ENCODE measurements at places on chromosomes 16 and 17.

- no peak for DNase-seq
These were observed 147.0 kb downstream of the C16orf78 start for GRCh38 chr16:49520492-49521038.

DNA sequence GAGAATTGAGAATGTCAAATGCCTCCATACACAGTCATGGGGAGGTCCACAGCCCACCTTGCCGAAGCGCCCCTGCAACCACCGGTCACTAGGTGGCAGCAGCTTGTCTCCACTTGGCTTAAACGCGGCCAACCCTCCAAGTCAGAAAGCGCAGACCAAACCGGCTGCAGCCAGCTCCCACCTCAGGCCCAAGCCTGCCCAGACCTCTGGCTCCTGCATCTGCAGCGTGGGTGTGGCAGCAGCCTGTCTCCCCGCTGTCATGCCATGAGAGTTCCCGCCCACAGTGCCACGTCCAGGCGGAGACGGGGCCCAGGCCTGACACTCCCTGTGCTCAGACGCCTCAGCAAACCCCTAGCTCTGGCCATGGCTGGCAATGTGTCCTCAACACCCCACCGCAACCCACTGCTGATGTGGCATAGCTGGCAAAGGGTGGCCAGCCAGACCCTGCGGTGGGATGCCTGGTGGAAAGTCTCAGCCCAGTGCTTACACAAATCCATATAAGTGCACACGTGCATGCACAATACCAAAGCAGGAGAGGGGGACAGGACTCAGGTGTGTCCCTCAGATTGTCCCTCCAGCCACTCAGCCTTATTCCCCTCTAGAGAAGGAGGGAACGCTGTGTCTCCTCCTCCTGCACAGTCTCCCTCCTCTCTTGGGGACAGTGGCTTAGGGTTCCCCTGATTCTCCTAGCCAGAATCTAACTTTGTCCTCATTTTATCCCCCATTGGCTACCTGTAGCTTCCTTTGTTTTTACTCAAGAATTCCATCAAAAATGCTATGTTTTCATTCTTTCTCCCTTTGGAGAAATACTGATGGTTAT, 10.9 kb downstream of the COPZ2 start:
- peak; percentile 89 for DNase-seq

DNA sequence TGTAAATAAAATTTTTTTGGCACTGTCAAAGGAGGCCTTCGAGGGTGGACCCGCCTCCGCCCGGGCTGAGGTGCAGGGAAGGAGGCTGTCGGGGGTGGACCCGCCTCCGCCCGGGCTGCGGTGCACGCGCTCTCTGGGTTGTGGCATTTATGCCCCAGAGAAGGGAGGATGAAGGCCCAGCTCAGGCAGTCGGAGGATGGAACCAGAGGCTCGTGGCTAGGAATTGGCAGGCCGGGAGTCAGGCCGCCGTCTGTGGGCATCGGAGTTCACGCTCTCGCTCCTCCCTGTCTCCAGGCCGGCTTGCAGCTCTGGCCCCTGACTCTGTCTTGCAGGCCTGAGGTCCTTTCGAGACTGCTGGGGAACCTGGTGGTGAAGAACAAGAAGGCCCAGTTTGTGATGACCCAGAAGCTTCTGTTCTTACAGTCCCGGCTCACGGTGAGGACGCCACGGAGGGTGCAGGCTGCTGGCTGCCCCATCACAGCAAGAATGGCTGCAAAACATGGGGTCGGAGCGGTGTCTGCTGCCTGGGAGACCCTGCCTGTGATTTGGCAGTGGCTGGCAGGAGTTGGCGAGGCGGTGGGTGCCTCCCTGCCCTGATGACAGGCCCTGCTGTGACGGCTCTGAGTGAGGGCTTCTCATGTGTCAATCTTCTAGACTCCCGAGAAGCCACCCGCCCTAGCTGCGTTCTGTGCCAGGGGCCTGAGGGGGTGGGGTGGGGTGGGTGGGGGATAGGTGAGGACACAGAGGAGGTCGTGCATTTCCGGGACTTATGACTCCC, 5.9 kb downstream of the TELO2 start:
- DNase-seq = no peak

GRCh38 chr16:27305839-27306442, 7.8 kb upstream of the IL4R start:
- DNase-seq = no peak

DNA sequence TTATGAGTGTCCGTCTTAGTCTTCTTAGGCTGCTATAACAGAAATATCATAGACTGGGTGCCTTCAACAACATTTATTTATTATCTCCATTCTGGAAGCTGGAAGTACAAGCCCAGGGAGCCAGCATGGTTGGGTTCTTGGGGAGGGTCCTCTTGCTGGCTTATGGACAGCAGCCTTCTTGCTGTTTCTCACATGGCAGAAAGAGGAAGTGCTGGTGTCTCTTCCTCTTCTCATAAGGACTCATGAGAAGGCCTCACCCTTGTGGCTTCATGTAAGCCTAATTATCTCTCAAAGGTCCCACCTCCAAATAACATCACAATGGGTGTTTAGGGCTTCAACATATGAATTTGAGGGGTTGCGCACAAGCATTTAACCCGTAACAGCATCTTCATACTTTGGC, 207.0 kb upstream of the COX10 start:
- DNase-seq = no peak

DNA sequence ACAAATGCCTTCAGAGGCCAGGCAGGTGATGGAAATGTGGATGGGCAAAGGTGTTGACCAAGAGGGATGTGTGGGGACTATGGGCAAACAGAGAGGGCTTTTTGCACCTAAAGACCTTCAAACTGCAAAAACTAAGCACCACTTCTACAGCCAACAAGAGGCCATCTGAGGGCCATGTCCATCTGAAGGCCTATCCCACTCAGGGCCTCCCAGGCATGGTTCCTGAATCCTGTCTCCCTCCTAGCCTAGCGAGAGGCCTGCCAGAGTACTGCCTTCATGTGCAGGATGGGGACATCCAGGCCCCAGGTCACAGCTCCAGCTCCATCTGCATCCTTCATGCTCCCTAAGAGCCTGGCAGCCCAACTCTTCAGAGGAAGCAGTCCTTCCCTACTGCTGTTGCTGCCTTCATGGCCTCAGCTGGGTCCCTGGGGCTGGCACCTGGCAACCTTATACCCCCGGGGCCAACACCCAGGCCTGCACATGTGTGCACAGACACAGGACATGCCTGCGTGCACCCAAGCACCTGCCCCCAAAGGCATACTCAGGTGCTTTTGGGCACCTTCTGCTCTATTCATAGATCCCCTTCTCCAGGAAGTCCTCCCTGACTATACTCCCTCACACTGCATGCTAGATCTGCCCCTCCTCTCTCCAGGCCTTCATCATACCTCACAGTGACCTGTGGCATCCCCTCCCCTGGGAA, 95.2 kb downstream of the C16orf78 start:
- no peak for DNase-seq

DNA sequence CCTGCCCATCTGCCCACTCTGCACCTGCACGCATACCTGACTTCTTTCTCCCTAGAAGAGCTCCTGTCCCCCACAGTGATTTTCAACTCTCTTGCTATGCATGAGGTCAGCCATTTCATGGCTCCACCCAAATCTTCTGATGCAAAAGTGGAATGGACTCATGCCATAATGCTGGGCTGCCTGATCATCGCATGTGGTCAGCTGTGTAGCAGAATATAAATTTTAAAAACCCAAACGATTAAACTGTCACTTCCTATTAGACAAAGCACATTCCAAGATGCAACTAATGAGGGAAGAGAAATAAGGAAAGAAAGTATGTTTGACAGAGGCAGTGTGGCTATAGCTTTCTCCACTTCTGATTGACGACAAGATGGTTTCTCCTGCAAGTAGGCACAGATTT, 26.1 kb downstream of the GRIN2A start:
- no peak for DNase-seq

DNA sequence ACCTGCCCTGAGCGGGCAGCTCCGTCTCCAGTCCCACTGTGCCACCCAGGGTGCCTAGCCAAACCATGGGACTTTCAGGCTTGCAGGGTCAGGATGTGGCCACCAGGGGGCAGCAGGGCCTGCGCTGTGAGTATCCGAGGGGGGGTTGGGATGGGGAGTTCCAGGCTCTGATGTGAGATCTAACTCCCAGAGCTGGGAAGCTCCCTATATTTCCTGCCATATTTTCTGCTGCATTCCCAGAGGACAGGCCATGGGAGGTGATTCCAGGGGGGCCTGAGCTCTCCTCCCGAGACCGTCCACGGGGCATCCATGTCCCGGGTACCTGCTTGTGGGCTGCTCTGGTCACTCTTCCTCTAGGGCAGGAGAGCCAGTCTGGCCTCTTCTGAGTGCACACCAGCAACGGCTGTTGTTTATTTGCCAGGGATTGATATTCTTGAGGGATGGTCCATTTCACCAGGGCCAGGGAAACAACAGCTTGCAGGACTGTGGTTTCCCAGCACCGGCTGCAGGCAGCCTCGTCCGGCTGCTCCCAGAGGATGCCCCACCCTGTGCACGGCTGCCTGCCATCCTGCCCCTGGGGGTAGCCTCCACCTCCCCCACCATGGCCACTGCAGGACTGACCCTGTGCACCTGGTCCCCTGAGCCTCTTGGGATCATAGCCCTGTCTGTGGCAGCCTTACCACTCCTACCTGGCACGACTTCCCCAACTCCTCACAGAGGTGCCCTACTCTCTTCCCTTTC, 1.2 kb downstream of the GPR142 start:
- peak; percentile 9 for DNase-seq

DNA sequence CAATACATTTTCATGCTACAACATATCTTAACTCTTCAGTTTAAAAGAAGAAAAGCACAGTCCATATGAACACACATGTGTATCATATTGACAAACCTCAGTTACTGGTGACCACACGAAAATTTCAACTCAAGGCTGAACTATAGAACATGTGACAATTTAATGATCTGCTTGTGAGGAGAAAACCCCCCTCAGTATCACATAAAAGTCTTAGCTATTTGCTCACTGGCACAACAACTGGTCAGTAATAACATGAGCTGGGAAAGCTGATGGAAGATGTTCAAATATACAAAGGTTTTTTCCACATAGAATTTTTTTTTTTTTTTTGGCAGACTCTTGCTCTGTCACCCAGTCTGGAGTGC, 19.5 kb downstream of the ZNF652 start:
- no peak for DNase-seq

GRCh38 chr16:3934491-3935181, 54.1 kb upstream of the CREBBP start:
- DNase-seq = no peak

- peak; percentile 70 for DNase-seq
These were observed 33.9 kb downstream of the ANKFY1 start for GRCh38 chr17:4229627-4230541.

DNA sequence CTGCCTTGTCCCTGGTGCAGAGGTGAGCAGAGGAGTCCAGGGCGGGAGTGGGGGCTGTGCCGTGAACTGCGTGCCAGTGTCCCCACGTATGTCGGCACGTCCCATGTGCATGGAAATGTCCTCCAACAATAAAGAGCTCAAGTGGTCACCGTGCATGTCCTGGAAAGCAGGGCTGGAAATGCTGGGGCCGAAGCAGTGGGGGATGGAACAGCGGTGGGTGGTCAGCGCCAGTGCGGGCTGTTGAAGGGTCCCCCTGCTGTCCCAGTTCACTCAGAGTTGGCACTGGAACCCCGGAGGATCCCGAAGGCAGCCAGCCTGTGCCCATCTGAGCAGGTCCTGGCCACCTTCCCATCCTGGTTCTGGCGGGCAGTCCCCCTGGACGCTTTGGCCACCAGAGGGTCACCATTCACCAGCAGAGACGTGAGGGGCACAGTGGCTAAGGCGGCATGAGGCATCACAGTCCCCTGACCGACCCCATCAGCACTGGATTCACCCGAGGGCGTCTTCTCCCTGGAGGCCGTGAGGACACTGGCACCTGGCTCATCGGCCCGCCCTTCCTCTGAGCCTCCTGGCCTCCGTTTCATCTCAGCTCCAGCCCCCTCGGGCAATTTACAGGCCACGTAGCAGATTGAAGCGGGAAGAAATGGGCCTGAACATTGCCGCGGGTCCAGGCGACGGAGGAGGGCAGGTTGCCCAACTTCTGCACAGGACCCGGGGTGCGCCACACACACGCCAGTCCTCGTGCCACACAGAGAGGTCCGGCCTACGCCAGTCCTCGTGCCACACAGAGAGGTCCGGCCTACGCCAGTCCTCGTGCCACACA, 10.1 kb downstream of the GCGR start:
- no peak for DNase-seq

- no peak for DNase-seq
These were observed 22.1 kb downstream of the MYO18A start for GRCh38 chr17:29158096-29158487.

- DNase-seq = no peak
These were observed 22.2 kb upstream of the NFATC3 start for GRCh38 chr16:68062910-68063393.

GRCh38 chr17:3976675-3977171, 12.5 kb upstream of the ATP2A3 start:
- DNase-seq = peak; percentile 41

DNA sequence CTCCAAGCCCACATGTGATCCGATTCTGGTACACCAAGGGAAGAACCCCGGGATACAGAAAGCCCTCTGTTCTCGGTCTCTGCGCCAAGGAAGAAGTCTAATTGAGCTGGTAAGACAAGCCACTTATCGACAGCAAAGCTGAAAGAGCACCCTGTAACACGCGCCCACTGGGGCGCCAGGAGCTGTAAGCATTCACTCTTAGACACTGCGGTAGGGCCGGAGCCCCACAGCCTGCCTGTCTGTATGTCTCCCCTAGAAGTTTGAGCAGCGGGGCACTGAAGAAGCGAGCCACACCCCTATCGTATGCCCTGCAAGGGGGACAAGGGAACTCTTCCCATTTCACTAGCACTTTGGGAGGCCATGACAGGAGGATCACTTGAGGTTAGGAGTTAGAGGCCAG, 27.0 kb upstream of the MEIOC start:
- DNase-seq = no peak

- DNase-seq = peak; percentile 21
These were observed 1247.6 kb downstream of the CDH8 start for GRCh38 chr16:60788631-60789030.

DNA sequence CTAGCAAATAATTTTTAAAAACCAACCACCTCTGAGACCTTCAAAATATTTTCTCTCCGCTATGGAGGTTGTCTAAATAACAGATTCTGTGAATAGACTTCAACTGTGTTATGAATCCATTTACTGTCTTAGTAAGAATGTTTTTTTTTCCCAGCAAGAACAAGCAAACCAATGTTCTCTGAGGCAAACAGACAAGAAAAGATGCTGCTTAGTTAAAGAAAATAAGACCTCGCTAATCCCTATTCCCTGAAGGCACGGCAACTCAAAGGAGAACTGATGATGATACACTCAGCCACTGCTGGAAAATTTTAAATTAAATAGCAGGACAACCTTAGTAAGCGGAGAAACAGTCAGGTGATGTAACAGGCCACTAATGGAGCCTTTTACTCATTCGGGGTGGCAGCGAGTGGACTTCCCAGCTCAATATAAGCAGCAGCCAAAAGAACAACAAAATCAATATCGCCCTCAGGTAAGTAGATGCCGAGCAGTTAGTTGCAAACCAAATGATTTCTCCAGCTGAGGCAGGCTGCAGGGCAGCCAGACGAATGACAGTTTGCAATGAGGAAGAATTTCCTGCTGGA, 81.8 kb downstream of the CPPED1 start:
- no peak for DNase-seq

Measured in DMS79 treated with DMSO at 0.1 percent for 48 hours (cell line).